Right atrium auricular region (tissue), 2 donors: ENCODE measurements at places on chromosomes 16 and 17.

GRCh38 chr17:40992666-40993065 lies 1.3 kb downstream of the KRTAP3-3 start:
- H3K27ac ChIP-seq: no peak overlapping the region
- H3K36me3 ChIP-seq: no peaks in the 10 kb centered on the region
- H3K27me3 ChIP-seq: no peaks in the 10 kb centered on the region
- H3K4me1 ChIP-seq: no peaks in the 10 kb centered on the region
- no peak for DNase-seq

DNA sequence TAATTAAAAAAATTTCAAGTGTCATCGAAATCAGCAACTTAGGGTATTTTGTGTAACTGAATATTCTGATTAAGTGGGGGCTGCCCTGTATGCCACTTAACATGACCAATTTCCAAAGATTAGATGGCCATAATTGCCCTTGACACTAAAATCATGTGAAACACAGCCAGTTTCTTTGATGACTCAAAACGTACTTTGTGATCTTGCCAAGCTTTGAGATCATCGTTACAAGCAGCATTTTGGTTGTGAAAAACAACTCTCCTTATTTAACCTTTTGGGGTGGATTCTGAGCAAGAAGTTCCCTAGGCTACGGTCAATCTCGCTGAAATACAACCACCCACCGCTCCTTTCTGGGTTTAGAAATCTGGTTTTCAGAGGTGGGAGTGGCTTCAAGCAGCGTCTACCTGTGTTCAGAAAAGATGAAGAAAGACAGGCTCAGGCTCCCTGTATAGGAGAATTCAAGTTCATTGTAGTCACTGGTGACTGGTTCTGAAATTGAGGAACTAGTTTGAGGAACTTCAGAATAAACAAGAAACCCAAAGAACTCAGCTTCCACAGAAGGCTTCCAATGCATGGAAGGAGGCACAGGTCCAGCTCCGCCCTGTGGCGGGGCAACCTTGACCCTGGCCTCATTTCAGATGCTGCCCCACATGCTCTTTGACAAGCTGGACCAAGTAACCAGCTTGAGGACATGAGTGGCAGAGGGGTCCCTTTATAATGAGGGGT lies 9.4 kb downstream of the MAP3K14 start:
- H3K27ac ChIP-seq: peak overlapping the region; percentile 96
- H3K4me3 ChIP-seq: no peak overlapping the region
- H3K27me3 ChIP-seq: no peaks in the 10 kb centered on the region
- H3K4me1 ChIP-seq: no peaks in the 10 kb centered on the region
- DNase-seq: no peak

DNA sequence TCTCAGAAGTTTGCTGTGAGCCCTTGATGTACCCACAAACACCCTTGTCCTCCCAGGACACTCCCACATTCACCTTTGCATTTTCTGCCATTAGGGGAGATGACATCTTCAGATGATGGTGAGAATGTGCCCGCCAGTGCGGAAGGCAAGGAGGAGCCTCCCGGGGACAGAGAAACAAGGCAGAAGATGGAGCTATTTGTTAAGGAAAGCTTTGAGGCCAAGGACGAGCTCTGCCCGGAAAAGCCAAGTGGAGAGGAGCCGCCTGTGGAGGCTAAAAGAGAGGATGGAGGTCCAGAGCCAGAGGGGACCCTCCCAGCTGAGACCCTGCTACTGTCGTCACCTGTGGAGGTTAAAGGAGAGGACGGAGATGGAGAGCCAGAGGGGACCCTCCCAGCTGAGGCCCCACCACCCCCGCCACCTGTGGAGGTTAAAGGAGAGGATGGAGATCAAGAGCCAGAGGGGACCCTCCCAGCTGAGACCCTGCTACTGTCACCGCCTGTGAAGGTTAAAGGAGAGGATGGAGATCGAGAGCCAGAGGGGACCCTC lies 17.0 kb downstream of the TAF1C start:
- DNase-seq: no peak
- H3K36me3 ChIP-seq: no peaks in the 10 kb centered on the region
- H3K27me3 ChIP-seq: no peaks in the 10 kb centered on the region
- H3K4me3 ChIP-seq: no peak overlapping the region
- no peak overlapping the region for H3K27ac ChIP-seq
- H3K4me1 ChIP-seq: peaks cover 4% of the 10 kb centered on the region

DNA sequence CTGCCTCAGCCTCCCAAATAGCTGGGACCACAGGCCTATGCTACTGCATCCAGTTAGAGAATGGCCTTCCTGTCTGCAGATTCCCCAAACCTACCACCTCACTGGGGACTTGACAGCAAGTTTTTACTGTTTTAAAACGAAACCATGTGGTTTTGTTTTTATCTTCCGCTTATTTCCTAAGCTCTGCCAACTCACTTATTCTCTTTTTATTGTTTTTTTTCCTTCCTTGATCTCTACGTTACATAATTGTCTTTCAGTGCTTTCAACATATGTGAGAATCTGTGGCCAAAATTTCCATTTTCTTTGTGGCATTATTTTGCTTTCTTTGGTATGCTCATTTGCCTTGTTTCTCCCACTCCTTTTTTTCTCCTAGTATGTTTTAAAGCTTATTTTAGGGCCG lies 14.6 kb upstream of the SLC38A7 start:
- H3K4me3 ChIP-seq: no peak overlapping the region
- no peak overlapping the region for H3K27ac ChIP-seq
- no peak for DNase-seq
- no peaks in the 10 kb centered on the region for H3K36me3 ChIP-seq
- no peaks in the 10 kb centered on the region for H3K27me3 ChIP-seq

GRCh38 chr17:1641065-1641403 lies 4.5 kb downstream of the SCARF1 start:
- H3K4me3 ChIP-seq: no peak overlapping the region
- H3K27ac ChIP-seq: no peak overlapping the region
- peaks cover 26% of the 10 kb centered on the region for H3K4me1 ChIP-seq
- DNase-seq: no peak
- no peaks in the 10 kb centered on the region for H3K27me3 ChIP-seq

DNA sequence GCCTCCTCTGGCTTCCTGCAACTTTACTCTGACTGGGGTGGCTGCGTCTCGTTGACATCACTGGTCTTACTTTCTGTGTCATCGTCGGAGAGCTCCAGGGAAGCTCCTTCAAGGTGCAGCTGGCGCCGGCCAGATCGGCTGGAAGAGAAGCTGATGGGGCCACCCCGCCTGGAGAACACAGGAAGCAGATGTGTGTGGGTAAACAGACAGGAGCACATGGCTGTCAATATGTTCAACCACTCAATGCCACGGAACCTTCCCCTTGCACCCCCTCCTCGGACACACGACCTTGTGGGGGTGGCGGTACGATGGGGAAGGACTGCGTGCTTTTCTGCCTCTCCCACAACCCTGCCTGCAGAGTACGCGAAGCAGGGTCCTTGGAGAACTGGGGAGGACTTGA lies 40.1 kb downstream of the NDEL1 start:
- H3K4me3 ChIP-seq: no peak overlapping the region
- H3K27me3 ChIP-seq: no peaks in the 10 kb centered on the region
- H3K36me3 ChIP-seq: peaks cover 80% of the 10 kb centered on the region
- DNase-seq: no peak
- no peak overlapping the region for H3K27ac ChIP-seq

DNA sequence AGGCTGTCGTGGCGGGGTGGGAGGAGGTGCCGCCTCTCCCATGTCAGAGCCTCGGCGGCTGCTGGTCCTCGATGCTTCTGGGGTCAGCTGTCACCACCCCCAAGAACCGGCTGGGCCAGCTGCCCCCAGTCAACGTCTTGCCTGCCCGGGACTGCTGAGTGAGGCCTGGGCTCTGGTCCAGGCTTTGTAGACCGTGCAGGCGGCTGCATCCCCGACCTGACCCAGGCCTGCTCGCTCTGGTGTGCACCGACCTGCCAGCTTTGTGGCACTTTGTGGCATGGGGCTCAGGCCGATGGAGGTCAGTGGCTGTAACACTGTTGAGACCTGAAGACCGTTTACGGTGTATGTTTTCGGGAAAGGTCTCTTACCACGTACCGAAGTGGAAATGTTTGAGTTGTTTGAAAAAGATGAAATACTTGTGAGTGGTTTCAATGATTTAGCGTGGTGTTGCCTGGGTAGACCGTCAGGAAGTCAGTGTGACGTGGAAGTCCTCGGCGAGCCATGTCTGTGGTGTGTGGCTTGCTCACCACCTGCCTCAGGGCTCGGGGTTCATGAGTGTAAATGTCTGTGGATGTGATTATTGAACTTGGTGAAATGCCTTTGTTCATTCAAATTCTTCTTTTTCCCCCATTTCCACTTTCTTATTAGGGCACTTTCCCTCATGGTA lies 53.2 kb upstream of the ZNF750 start:
- DNase-seq: no peak
- H3K4me1 ChIP-seq: no peaks in the 10 kb centered on the region
- H3K4me3 ChIP-seq: no peak overlapping the region
- no peak overlapping the region for H3K27ac ChIP-seq
- H3K27me3 ChIP-seq: no peaks in the 10 kb centered on the region
- no peaks in the 10 kb centered on the region for H3K36me3 ChIP-seq
